ENCODE measurements at places on chromosomes 3 and 15.

DNA sequence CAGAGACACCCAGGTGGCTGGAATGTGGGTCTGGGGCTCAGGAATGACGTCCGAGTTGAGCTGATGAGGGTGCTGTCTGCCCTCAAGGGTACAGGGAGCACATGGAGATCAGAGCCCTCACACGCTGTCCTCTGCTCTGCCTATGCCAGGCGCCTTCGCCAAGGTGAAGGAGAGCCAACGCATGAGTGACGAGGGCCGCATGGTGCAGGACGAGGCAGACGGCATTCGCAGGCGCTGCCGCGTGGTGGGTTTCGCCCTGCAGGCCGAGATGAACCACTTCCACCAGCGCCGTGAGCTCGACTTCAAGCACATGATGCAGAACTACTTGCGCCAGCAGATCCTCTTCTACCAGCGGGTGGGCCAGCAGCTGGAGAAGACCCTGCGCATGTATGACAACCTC is 9.1 kb downstream of the SNX33 start:
- no peak for DNase-seq

GRCh38 chr3:68256635-68257223 is 602.3 kb upstream of the SUCLG2 start:
- no peak for DNase-seq

DNA sequence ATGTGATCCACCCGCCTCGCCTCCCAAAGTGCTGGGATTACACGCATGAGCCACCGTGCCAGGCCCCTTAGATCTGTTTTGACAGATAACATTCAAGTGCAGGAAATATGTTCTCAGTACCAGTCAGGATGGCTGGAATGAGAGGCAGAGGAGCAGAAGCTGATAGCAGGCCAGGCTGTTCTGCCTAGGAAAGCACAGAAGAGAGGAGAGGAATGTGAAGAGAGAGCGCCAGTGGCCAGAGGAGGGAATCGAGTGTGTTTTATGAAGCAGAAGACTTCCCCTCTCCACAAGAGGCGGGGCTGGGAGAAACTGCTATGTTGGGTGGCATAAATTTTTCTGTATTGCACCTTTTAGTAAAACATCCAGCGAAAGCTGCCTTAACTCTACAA is 32.0 kb upstream of the RYK start:
- DNase-seq, result no peak

- no peak for DNase-seq
Observed at GRCh38 chr15:73125219-73125618, 73.0 kb downstream of the NEO1 start.

GRCh38 chr15:28889346-28889745 is 3.6 kb downstream of the APBA2 start:
- no peak for DNase-seq
